CD4-positive, alpha-beta T cell (primary cell): ENCODE measurements at places on chromosomes 5 and 9.

DNA sequence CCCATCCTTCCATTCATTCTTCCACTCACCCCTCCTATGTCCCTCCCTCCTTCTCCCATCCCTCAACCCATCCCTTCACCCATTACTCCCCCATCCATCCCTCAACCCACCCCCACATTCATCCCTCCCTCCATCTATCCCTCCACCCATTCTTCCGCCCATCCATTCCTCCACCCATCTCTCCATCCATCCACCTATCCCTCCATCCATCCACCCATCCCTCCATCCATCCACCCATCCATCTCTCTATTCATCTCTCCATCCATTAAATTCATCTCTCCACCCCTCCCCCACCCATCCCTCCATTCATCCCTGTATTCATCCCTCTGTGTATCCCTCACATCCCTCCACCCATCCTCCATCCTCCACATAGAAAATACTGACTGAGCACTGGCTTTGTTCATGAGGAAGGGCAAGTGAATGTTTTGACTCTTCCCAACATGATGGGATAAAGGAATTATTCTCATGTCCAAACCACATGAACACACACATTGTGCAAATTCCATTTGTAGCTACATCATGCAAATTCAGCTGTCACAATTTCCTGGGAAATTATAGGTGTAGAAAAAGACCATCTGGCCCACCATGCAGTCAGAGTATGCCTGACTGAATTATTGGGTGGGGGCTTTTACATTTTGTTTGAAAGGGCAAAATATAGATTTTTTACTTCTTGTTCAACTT, 6.9 kb upstream of the VAV2 start:
- no peak for DNase-seq

- no peak for DNase-seq
These were observed 154.2 kb upstream of the WWC1 start for GRCh38 chr5:168137265-168137664.

DNA sequence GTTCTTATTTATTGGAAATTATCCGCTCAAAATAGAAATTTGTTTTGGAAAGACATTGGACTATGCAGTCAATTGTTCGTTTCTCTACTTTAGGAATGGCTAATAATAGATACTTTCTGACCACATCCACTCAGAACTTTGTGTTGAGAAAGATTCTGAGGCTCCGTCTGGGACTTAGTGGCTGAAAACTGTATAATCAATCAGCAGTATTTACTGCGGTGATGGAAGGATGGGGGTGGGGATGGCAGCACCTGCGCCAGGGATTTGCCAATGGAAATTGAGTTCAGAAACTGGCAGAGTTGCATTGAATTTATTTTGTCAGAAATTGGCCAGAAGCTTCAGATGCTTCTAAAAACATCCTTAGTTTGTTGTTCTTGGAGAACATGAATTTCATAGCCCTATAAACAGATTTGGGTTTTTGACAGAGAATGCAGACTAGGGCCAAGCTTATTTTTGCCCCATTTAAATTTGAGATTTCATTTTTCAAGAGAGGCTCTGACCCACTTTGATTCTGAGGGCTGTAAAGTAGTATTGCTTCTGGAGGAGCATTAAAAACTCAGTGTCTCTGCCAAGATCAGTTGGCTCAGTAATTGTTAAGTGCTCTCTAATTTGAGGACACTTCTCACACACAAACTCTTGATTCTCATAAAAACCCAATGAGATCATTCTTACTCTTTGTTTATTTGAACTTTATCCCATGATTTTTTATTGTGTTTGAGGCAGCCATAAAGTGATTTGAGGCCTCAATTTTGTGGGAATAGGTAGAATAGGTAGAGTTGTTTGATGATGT, 215.1 kb downstream of the CD180 start:
- no peak for DNase-seq

GRCh38 chr5:173935396-173935795, 47.2 kb downstream of the CPEB4 start:
- no peak for DNase-seq
